Activated B cell treated with CpG ODN at 0.5 μM for 24 hours (primary cell): ENCODE measurements at places on chromosomes 2 and 18. TPM values are rescaled to one million over a fixed set of nuclear protein-coding genes. Genes with fewer than 3 reads are reported as not detected.

- no peak for DNase-seq
These were observed 141.8 kb downstream of the GALNT13 start for GRCh38 chr2:154013514-154013913.

DNA sequence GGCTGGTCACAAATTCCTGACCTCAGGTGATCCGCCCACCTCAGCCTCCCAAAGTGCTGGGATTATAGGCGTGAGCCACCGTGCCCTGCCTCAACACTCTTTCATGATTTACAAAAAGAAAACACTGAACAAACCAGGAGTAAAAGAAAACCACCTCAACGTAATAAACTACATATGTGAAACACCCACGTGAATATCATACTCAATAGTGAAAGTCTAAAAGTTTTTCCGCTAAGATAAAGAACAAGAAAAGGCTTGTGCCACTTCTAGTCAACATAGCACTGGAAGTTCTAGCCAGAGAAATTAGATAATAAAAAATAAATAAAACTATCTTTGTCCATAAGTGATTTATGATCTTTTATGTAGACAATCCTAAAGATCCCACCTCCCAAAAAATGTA lies 68.5 kb downstream of the ROCK2 start:
- DNase-seq = no peak

- no peak for DNase-seq
These were observed 210.2 kb downstream of the L3MBTL4 start for GRCh38 chr18:6204476-6204875.

DNA sequence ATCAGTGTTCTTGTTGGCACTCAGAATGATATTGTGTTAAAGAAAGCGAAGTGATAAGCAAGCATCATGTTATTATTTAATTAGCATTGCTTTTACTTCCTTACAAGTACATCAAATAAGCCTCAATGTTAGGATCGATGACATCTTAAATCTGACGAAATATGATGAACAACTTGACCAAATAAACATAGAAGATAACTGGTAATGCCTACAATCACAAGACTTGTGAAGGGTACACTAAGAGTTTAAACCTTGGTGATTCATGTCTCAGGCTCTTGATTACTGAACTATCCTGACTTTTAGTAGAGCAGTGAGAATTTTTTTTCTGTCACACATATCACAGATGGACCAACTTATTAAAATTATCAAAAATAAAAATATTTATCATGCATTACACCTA lies 500.8 kb upstream of the ZEB2 start:
- DNase-seq = no peak

- DNase-seq = no peak
These were observed 6.7 kb downstream of the KLF7 start for GRCh38 chr2:207159002-207159401.

DNA sequence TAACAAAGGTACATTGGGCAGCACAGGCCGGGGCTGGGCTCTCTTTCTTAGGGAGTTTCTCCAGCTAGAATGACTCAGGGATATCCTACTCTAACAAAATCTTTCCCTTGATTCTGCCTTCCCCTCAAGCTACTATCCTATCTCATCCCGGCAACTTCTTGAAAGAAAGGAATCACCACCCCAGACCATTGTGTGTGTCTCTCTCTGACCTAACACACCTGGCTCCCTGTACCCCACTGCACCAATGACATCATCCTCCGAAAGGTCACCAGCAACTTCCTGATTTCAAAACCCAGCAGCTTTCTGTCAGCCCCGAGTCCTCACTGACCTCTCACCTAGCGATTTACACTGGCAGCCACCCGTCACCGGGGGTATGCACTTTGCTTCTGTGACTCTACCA lies 72.1 kb upstream of the MAP4K4 start:
- peak; percentile 34 for DNase-seq

GRCh38 chr2:238125127-238125885 lies 13.2 kb upstream of the KLHL30 start:
- DNase-seq = no peak

The RALBP1 gene
- 31.9 and 32.7 TPM in 2 replicates for total RNA-seq

The LRPPRC gene
- 114 and 120 TPM in 2 replicates for total RNA-seq
